ENCODE measurements at places on chromosomes 5 and 9.

DNA sequence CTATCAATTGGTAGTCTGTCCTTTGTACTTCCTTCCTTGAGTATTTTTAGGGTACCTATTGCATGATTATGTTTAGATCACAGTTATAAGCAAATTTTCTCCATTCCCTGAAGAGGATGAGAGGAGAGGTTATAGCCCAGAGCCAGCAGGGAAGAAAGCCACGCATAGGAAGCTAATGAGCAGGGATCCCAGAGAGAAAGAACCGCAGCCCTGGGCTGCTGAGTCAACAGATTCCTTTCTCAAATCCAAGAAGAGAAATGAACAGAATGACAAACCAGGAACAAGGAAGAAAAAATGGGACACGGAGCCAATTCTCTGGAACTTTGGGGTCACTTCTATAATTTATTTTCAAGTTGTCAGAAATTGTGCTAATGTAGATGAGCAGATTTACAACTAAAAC, 284.5 kb downstream of the RFX3 start:
- no peaks in the 10 kb centered on the region for H3K36me3 ChIP-seq
- H3K4me3 ChIP-seq: no peak overlapping the region
- H3K4me1 ChIP-seq: no peaks in the 10 kb centered on the region
- H3K27me3 ChIP-seq: no peaks in the 10 kb centered on the region
- DNase-seq: no peak

DNA sequence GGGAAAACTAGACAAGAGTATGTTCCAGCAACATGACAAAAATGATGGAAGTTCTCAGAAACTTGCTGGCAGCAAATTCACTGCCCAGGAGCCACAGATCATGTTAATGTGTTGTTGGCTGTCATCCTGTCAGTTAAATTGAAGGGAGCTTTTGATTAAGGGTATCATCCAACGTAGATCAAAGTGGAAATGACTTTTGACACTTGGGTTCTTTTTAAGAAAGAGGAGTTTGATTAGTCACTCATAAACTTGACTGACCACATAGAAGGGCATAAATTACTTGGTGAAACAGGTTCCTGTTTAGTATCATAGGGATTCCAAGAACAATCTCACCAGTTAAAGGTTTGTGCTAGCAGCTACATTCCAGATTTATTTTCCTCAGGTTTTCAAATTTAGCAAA, 288.7 kb downstream of the CSNK1G3 start:
- no peaks in the 10 kb centered on the region for H3K36me3 ChIP-seq
- H3K27me3 ChIP-seq: no peaks in the 10 kb centered on the region
- no peak overlapping the region for H3K27ac ChIP-seq
- H3K4me3 ChIP-seq: no peak overlapping the region

DNA sequence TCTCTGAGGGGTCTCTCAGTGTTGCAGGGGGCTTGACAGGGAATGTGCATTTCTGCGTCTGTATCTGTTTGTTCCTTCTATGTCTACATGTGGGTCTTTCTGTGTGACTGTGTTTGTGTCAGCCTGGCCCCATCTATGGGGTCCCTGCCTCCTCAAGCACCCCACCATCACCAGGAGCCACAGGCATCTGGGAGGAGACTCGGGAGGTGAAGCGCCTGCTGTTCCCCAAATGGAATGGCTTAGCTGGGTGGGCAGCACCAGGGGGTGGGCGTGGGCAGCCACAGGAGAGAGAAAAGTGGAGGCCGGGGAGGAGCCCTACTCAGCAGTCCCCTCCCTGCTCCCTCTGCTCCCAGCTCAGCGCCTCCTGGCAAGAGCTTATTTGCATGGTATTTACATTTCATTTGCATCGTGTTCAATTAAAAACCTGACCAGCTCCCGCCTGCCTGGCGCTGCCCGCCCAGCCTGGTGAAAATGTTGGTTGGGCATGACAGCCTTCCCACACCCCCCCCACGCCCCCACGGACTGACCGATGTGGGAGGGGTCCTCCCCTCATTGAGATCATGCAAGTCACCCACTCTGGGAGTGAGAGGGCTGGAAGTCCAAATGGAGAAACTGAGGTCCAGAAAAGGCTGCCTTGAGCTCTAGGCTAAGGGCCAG, 50.5 kb downstream of the CXXC5 start:
- H3K36me3 ChIP-seq: no peaks in the 10 kb centered on the region
- H3K4me3 ChIP-seq: no peak overlapping the region
- H3K27ac ChIP-seq: no peak overlapping the region

- H3K36me3 ChIP-seq: no peaks in the 10 kb centered on the region
- H3K4me3 ChIP-seq: no peak overlapping the region
- H3K4me1 ChIP-seq: no peaks in the 10 kb centered on the region
Measured at GRCh38 chr9:95078511-95078910, 239.0 kb downstream of the FANCC start.

DNA sequence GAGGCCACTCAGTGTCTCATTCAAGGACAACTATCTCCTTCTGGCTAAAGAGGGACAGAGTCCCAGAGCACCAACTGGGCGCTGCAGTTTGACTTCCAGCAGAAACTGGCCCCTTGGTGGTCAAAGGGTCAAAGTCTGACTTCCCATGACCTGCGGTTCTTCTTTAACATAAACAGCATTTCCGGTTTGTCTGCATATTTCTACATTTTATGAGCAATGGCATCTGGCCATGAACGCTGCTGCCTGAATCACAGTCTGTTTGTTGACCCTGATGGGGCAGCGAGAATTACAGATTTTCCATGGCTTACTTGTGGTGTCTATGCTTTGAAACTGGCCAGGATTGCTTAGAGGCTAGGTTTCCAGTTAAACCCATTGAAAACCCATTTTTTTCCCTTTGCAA, 1.3 kb downstream of the TNFSF15 start:
- H3K4me3 ChIP-seq: no peak overlapping the region
- peaks cover 15% of the 10 kb centered on the region for H3K4me1 ChIP-seq
- no peak overlapping the region for H3K27ac ChIP-seq
- no peaks in the 10 kb centered on the region for H3K36me3 ChIP-seq
- H3K27me3 ChIP-seq: peaks cover 4% of the 10 kb centered on the region

DNA sequence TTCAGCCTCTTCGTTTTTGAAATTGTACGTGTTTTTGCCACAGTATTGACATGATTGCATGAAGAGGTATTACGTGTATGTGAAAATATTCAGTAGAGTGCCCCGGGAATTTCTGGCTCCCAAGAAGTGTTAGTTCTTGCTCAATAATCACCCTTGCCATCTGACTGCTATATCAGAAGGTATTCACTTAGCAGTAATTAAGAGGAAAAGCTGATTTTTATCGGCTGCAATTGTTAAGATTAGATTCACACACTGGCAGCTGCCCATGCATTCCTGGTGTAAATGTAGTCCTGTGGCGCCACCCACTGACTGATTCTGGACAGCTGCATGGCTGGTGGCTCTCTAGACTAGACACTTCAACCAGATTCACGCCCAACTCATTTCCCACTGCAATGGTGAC, 440.1 kb upstream of the ADAMTS16 start:
- H3K27ac ChIP-seq: no peak overlapping the region
- no peaks in the 10 kb centered on the region for H3K4me1 ChIP-seq
- no peaks in the 10 kb centered on the region for H3K36me3 ChIP-seq
- H3K4me3 ChIP-seq: no peak overlapping the region
- no peaks in the 10 kb centered on the region for H3K27me3 ChIP-seq

- H3K4me1 ChIP-seq: no peaks in the 10 kb centered on the region
- no peaks in the 10 kb centered on the region for H3K27me3 ChIP-seq
- DNase-seq: no peak
- H3K4me3 ChIP-seq: no peak overlapping the region
- no peak overlapping the region for H3K27ac ChIP-seq
Measured at GRCh38 chr5:109911731-109912130, 222.0 kb downstream of the MAN2A1 start.
